ENCODE measurements at places on chromosomes 13 and 19.

- no peak for DNase-seq
These were observed 34.6 kb downstream of the NFIX start for GRCh38 chr19:13029893-13030292.

GRCh38 chr19:49136771-49137171 lies 17.4 kb downstream of the PPFIA3 start:
- no peak for DNase-seq

- no peak for DNase-seq
These were observed 100.6 kb upstream of the FAM216B start for GRCh38 chr13:42680748-42681147.

- DNase-seq: no peak
These were observed 91.3 kb downstream of the ZMYM2 start for GRCh38 chr13:20049558-20050473.

DNA sequence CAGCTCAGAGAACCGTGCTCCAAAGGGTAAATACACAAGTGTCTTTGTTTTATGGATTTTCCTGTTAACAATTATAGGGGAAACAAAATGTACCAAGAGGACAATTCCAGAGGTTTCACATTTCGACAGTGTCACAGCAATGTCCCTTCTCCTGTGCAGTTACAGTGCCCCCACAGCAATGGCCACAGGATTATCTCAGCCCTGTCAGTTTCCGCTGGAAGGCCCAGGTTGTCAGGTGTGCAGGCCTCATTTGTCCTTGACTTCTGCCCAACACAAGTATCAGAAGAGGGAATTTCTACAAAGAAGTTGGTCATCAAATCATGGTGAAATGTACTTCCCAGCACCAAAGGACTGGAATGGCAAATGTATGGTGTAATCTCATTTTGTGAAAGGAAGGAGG lies 11.2 kb upstream of the N4BP2L2 start:
- DNase-seq: no peak

- DNase-seq: no peak
These were observed 485.5 kb downstream of the DIAPH3 start for GRCh38 chr13:59677966-59678814.
